KBM-7 (cell line): ENCODE measurements at places on chromosomes 16 and 17.

GRCh38 chr17:69228576-69228975 is at the start of gene ABCA10:
ABCA10 (minus strand) TSS chr17:69228824; CDS start chr17:69225358, 3,466 bp downstream.
- DNase-seq: no peak

- DNase-seq: no peak
These were observed 23.4 kb upstream of the SEC14L1 start for GRCh38 chr17:77117415-77117814.

DNA sequence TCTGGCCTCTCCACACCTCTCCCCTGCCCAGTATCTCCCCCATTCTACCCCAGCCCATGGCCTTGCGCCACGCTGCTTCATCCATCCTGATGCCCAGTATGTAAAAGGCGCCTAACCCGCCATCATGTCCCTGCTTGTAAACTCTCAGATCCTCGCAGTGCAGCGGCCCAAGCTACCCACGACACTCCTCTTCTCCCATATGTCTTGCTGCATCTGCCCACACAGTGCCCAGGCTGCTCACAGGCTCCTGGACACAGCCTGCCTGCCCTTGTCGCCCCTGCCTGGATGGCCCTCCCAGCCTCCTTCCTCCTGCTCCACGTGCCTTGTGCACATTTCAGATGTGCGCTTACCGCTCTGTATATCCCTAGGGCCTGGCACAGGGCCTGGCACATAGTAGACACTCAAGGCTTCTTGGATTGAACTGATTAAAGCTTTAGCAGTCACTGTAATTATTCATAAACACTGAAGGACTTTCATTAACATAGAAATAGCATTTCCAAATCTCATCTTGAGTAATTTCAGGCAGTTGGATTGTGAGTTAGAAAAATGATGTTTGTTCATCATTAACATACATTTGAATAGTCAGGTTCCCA is 129.1 kb downstream of the CLEC16A start:
- DNase-seq: no peak

GRCh38 chr17:55634702-55635101 is 88.0 kb downstream of the TMEM100 start:
- no peak for DNase-seq

GRCh38 chr17:44417553-44417952 is 28.1 kb upstream of the ITGA2B start:
- no peak for DNase-seq
